ENCODE measurements at places on chromosomes 7 and 10. TPM values are rescaled to one million over a fixed set of nuclear protein-coding genes. Genes with fewer than 3 reads are reported as not detected.

The RSU1 gene
- 67.6 TPM for total RNA-seq

The SOSTDC1 gene
- 37.5 TPM for total RNA-seq

GRCh38 chr10:78850644-78851435, 217.9 kb upstream of the ZMIZ1 start:
- DNase-seq, result no peak

DNA sequence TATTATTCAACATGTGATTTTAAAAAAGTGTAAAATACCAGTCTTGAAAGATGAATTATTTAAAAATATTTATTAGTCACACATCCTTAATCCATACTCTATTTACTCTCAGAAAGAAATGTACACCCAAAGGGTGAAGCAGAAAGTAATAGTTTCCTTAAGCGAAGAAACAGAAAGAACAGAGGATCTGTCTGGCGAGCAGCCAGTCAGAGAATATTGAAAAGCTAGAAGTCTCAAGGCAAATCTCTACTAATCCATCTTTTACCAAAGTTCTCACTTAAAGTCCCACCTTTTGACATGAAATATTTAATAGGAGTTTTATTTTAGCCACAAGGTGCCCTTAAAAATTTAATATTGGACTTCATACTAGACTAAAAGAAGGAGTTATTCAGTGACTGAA, 46.7 kb downstream of the MKX start:
- DNase-seq, result no peak

GRCh38 chr7:83210479-83210878, 47.8 kb upstream of the PCLO start:
- DNase-seq, result no peak

The ABCB1 gene
- 2.4 TPM for total RNA-seq

DNA sequence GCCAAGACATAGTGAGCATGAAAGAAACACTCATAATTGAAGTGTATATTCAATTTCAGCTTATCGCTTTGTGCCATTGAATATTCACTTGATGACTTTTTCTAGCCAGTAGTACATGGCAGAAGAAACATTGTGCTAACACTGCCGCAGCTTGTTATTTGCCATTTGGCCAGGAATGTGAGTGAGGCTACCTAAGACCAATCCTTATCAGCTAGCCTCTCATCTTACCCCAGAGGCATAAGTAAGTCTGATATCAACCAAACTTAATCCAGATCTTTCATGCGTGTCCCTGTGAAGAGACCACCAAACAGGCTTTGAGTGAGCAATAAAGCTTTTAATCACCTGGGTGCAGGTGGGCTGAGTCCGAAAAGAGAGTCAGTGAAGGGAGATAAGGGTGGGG, 586.0 kb upstream of the MBL2 start:
- DNase-seq, result no peak
